Fibroblast of lung (primary cell): ENCODE measurements at places on chromosomes 6 and 20.
A peak's percentile ranks its signal among the peaks of the same experiment; 100 is the strongest.

DNA sequence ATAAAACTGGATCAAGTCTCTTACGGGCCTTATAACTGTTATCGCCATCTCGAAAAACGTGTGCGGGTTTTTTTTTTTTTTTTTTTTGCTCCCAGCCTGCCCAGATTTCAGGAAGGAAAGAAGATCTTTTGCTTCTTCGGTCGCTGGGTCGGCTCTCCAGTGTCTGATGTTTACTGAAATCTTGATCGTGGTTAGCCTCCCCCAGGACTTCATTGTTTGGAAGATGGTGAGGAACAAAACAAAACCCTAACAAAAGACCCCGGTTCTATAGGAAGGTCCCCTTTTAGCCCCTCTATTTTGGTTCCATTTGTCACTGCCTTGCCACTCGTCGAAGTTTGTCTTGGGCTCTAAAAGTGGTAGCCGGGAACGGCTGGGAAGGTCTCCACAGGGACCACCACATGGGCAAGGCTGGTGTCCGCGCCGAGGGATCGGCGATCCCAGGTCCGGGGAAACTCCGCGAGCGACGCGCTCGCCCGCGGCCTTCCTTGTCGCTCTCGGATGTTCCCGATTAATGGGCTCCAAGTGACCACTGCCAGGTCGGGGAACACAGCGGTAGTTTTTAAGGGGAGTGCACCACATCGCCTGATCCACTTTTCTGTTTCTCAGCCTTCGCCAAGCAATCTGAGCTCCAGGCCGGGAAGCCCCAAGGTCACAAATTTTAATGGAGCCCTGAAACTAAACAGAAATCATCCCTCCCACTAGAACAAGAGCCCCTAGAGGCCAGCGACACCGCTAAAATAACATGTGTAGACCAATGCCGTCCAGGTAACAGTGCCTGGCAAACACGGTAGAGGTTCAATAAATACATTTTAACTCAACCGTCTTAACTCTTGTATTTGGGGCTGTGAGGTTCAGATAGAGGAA lies 27.0 kb downstream of the TRIM27 start:
- DNase-seq: peak; percentile 65

- DNase-seq: peak; percentile 26
Observed at GRCh38 chr6:105882121-105882803, 203.9 kb upstream of the PRDM1 start.

DNA sequence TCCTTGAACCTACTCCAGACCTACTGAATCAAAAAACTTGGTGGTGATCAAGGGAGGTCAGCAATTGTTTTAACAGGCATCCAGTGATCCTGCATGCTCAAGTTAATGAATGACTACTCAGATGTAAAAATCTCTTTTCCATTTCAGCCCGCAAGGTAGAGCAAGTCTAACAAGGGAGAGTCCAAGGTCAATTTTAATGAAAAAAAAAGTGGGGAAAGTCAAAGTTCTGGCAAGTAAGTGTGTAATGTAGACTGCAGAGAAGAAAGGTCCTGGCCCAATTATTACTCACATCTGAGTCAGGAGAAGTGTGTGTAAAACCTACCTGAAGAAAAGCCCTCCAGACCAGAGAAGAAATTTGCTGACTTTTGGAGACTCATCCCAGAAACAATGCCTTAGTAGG lies 193.5 kb downstream of the UBE3D start:
- DNase-seq: no peak

GRCh38 chr6:123804014-123804786 lies 535 bp downstream of the NKAIN2 start:
- DNase-seq: no peak

- DNase-seq: no peak
Observed at GRCh38 chr6:21555197-21555596, 38.4 kb upstream of the SOX4 start.

GRCh38 chr20:32980990-32981389 lies 23.2 kb downstream of the SUN5 start:
- no peak for DNase-seq

- DNase-seq: no peak
Observed at GRCh38 chr6:20907486-20908071, 373.3 kb downstream of the CDKAL1 start.

- DNase-seq: peak; percentile 51
Observed at GRCh38 chr6:47292944-47293343, 16.8 kb downstream of the TNFRSF21 start.

DNA sequence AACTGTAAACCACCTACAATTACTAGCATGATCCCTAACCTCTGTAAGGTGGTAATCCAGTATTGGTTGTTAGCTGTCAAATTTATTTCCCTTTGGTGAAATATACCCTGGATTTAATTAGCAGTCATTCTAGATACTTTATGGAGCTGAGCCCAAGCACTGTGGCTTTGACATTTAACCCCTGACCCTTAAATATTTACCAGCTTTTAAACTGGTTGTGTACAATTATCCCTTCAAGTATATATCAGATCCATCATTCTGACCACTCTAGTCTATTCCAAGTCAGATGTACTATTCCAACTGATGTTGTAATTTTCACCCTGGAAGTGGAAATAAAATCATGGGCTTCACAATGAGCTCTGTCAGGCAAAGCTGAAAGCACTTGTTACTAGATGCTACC lies 229.6 kb downstream of the FOXC1 start:
- DNase-seq: no peak

GRCh38 chr6:20846602-20847028 lies 312.4 kb downstream of the CDKAL1 start:
- DNase-seq: peak; percentile 24

- no peak for DNase-seq
Observed at GRCh38 chr6:154441995-154442310, 68.5 kb downstream of the CNKSR3 start.
